ENCODE measurements at places on chromosomes 13 and 19.

DNA sequence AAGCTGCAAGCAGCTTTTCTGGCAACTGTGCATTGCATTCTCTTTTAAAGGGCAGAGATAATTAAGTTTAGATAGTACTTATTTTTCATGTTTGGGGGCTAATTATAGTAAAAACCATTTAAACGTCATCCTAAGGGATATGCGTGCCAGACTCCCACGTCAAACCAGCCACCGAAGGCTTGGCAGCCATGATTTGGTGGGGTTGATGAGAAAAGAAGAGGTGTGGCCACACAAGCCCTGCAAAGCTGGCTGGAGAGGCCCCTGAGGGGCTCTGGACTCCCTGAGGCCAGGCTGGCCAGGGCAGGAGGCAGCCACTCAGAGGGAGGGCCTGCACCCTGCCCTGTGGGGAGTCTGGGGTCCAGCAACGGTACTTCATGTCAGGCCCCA, 17.5 kb downstream of the PEPD start:
- DNase-seq = no peak

DNA sequence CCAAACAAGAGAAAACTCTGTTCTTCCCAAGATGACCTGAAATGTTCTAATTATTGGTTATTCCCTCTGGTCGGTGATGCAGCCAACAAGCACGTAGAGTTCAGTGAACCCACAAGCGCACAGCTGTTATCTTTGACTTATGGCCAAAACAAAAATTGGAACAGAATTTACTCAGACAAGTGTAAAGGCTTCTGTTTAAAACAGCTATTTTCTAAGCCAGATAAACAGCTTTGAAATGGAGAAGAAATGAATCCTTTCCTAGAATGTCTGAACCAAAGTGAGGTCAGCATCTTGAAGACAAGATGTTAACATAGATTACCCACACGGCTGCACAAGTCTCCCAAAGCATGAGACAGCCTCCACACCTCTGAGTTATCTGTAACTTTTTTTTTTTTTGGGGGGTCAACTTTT, 669.2 kb downstream of the DIAPH3 start:
- no peak for DNase-seq

DNA sequence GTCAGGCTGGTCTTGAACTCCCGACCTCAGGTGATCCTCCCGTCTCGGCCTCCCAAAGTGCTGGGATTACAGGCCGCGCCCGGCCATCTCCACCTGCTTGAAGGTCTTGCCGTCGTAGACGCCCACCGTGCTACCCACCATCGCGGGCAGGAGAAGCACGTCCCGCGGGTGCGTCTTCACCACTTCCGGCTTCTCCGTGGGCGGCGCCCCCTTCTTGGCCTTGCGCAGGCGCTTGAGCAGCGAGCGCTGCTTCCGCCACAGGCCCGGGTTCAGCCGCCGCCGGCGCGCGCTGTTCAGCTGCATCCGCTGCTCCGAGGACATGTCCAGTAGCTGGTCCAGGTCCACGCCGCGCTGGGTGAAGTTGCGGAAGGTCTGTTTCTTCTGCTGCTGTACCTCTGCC, 21.6 kb downstream of the EFNA2 start:
- no peak for DNase-seq

DNA sequence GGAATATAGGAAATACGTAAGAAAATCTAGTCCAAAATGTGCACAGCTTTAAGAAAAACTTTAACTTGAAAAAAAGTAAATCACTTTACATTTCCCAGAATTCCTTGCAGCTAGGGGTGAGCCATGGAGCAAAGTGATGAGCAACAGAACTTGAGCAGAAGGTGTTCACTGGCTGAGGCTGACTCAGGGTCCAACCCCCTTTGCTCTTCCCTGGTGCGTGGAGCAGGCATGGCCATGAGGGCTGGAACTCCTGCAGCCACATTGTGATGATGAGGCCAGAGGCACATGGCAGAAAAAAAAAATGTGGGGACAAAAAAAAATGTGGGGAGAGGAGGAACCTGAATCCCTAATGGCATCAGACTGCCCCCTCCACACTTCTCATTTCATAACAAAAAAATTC, 9.9 kb upstream of the PLA2G4C start:
- DNase-seq = no peak

GRCh38 chr13:106774621-106775020, 206.7 kb upstream of the ARGLU1 start:
- no peak for DNase-seq

DNA sequence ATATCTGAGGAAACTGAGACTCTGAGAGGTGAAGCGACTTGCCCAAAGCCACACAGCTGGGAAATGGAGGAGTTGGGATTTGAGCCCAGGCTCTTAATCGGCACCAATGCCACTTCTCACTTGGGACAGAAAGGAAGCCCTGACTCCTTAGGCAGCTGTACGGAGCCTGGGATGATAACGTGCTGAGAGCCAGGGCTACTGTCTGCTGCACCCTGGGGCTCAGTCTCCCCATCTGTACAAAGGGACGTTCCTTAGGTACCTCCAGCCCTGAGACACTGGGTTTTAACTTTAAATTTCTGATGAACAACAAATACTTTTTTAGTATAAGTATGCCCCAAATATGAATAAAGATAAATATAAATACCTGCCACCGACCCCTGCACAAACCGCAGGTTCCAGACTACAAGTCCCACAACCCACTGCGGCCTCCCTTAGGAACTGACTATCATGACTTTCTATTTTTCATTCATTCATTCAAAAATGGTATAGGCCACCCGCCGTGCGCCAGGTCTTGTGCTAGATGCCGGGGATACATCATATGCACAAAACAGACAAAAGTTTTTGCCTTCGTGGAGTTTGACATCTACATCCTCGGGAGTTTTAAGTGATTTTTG, 776 bp upstream of the NCLN start:
- peak; percentile 90 for DNase-seq

DNA sequence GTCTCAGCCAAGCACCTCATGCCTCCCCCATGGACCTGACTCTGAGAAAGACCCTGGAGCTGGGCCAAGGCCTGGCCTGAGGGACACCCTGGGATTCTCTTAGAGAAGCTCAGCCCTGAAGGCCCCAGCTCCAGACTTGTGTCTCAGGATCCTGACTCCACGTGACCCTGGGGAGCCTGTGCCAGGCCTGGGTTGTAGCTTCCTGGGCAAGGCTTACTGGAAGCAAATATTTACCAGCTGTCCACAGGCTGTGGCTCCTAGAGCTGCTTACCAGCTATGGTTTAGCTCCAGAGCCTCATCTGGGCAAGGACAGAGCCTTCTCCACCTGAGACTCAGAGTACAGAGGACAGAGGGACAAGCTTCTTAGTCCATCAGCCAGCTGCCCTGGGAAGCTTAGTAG, 61.0 kb upstream of the CEACAM8 start:
- no peak for DNase-seq

- no peak for DNase-seq
Observed at GRCh38 chr19:29421196-29421545, 104.6 kb upstream of the VSTM2B start.

DNA sequence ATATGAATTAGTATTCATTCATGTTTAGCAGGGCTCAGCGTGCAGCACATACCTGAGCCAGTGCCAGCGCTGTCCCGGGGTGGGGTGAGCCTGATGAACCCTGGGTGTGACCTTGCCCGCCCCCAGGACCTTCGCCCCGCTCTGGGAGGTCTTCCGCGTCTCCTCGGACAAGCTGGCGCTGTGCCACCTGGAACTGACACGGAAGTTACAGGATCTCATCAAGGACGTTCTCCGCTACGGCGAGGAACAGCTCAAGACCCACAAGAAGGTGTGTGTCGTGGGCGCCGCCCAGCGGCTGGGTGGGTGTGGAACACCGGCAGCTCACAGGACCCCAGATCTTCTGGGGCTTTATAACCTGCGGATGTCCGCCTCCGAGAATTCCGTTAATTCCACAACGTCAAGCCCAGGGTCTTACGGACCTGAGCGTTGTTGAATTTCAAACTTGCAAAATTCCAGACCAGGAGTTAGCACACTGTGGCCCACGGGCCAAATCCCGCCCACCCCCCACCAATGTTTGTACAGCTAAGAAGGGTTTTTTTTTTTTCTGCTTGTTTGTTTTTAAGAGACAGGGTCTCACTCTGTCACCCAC, 15.4 kb downstream of the FCHO1 start:
- no peak for DNase-seq

DNA sequence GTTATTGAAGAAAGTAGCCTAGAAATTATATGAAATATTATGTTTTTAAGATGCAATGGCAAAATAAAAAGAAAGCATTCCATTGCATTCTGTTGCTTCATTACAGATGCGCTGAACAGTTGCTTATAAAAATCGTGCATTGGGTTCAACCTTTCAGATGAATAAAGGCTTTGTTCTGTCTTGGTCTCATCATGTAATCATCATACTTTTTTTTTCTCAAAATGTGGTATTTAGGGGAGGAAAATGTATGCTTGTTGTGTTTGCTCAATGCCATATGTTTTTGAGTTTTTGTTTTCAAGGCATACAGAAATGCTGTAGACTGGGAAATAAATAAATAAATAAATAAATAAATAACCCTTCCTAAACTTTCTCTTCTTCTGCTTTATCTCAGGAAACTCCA, 1.1 kb upstream of the MBNL2 start:
- DNase-seq = no peak

DNA sequence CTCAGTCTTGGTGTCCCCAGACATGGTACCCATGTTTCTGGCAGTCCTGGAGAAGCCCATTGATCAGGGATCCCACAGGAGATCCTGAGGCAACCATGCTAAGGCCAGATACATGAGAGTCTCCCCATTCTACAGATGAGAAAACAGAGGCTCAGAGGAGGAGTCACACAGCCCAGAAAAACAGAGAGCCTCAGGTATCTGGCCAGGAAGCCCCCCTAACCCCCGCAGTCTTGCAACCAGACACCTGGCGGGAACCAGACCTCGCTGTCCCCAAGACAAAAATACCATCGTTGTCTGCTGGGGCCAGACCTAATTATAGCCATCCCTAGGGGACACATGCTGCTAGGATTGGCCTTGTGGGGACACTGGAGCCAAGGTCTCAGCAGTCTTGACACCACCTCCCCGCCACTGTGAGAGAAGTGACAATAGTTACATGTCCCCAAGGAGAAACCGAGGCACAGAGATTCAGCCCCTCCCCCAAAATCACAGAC, 1.6 kb upstream of the PDE4C start:
- no peak for DNase-seq

GRCh38 chr19:32532233-32532632, 48.8 kb upstream of the PDCD5 start:
- no peak for DNase-seq

DNA sequence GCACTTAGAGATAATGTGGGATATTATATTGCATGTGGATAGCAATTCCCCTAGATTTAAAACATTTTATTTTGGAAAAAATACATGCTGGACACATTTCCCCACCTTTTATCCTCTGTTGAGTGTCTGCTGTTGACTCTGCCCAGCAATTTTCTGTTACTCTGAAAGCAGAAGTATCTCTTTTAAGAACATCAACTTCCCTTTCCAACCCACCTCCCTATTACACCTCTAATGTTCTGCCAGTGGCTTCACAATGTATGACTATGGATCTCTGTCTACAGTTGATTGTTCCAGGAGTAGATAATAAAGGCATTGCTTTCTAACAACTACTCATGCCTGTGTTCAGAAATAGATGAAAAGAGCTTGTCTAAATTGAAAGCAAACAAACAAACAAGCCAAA, 754.8 kb upstream of the SLITRK6 start:
- no peak for DNase-seq

- peak; percentile 62 for DNase-seq
Observed at GRCh38 chr19:8307400-8307964, 676 bp downstream of the CD320 start.

DNA sequence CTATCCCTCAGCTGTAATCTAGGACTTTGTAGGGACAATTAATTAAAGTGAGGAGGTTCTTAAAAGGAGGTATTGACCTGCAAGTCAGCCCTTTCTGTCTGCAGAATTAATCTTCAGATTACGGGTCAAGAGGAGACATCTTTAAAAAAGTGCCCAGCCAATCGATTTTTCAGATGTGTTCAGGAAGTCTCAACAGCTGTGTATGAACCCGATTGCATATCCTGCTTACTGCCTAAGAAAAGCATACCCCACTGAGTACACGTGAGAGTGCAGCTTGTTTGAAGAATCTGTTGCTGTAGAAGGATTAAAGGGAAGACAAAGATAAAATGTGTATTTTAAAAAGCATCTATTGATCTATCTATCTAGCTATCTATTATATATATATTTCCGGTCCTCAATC, 1194.5 kb downstream of the UQCRFS1 start:
- no peak for DNase-seq

DNA sequence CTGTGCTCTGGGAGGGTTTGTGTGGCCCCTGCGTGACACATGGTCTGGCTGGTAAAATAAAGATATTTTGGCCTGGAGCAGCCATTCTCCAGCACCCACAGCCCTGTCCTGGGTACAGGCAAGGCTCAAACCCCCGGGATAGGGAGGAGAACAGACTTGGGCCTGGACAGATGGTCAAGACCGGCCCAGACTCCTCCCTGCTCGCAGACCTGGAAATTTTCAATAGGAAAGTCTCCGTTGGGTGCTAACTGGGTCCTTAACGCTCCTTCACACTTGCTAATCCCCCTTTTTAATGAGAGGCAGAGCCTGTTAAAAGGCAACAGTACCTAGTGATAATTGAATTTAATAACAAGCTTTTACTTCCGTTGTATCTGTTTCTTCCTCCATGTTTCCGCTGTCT, 2.5 kb downstream of the PALM start:
- DNase-seq = no peak

DNA sequence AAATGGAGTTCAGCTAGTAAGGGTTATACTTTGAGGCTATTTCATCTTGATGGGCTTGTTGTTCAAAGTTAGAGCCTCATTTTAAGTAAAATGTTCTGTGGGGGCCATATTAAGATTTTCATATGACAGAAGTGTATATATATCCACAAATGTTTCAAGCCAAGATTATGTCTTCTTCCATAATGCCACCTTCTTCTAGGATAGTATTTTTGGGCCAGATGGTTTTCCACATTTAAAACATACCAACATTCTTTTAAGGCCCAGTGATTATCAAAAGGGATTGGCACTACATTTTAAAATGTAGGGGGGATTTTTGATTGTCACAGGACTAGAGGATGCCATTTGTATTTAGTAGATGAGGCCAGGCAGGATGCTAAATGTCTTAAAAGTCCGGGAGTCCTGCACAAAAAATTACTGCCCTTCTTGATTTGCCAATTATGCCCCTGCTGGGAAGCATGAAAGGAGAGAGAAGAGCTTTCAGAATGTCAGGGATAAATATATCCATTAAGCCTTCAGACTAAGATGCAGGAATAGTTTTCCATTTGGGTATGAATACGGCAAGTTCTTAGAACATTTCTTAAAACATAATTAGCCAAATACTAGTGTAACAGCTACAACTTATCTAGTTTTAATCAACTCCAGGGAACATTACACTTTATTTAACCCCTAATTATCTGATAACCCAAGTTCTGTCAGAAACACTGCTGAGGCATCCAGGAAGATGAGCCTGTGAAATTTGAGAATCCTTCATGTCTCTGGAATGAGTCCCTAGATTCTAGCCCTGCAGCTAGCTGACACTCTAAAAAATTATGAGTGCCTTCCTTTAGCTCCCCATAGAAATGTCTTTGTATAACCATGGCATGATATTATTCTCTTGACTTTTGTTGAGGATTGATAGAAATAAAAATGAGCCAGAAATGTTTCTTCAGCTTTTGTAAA, 34.0 kb downstream of the ITM2B start:
- no peak for DNase-seq

GRCh38 chr13:72523049-72523448, 204.4 kb downstream of the MZT1 start:
- DNase-seq = no peak
